ENCODE measurements at places on chromosomes 13 and 19. TPM values are rescaled to one million over a fixed set of nuclear protein-coding genes. Genes with fewer than 3 reads are reported as not detected.

DNA sequence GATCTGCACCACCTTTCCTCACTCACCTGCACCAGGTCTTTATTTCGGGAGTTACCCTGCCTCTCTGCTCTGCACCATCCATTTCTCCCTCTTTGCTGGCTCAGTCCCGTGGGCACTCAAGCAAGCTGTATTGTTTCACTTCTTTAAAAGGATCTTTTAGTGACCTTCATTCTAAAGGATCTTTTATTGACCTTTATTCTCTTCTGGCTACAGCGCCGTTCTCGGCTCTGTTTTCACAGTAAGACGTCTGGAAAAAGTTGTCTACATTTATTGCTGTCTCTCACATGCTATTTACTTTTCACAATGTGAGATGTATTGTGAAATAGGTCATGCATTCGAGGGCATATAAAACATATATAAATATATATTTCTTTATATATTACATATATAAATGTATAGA, 35.6 kb upstream of the ARGLU1 start:
- H3K4me3 ChIP-seq, result no peak overlapping the region
- H3K27ac ChIP-seq, result no peak overlapping the region
- H3K4me1 ChIP-seq, result peaks cover 13% of the 10 kb centered on the region

DNA sequence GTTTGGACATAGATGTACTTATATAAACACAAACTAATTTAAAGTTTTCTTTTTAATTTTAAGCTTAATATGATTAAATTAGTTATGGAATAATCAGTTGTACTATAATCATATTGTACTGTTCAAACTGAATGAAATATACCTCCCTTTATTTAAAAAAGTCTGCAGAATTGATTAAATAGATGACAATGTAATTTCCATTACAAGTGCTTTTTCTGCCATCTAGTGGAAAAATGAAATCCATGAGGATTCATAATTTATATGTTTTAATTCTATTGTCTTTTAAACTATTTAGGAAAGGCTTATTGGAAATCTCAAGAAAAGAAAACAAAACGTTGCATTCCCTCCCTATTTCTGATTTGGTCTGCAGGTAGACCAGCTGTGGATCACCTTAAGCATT, 30.9 kb downstream of the MZT1 start:
- no peaks in the 10 kb centered on the region for H3K4me1 ChIP-seq
- no peak for DNase-seq
- H3K4me3 ChIP-seq, result no peak overlapping the region
- no peaks in the 10 kb centered on the region for H3K36me3 ChIP-seq
- H3K27me3 ChIP-seq, result peaks cover 8% of the 10 kb centered on the region

DNA sequence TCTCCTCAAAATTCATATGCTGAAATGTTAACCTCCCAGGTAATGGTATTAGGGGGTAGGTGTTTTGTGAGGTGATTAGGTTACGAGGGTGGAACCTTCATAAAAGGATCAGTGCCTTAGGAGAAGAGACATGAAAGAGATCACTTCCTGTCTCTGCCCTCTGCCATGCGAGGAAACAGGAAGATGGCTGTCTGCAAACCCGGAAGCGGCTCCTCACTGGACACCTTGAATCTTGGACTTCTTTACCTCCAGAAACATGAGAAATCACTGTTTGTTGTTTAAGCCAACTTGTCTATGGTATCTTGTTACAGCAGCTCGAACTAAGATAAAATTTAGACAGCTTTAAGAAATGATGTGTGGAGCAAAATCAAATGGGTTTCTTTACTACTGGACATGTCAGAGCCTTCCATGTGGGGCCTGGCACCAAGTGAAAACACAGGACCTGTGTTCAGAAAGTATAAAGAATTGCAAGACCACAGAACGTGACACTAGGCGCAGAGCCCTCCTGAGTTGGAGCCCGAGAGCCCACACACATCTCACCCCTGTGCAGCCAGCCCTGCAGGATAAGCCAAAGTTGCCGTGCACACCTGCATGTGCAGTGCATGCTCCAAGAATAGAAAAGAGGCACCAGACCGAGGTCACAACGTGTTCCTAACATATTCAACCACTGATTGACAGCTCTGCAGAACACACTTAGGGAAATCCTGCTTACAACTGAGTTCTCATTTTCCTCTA, 112.5 kb upstream of the UQCRFS1 start:
- no peaks in the 10 kb centered on the region for H3K4me1 ChIP-seq
- DNase-seq, result no peak
- H3K4me3 ChIP-seq, result no peak overlapping the region

DNA sequence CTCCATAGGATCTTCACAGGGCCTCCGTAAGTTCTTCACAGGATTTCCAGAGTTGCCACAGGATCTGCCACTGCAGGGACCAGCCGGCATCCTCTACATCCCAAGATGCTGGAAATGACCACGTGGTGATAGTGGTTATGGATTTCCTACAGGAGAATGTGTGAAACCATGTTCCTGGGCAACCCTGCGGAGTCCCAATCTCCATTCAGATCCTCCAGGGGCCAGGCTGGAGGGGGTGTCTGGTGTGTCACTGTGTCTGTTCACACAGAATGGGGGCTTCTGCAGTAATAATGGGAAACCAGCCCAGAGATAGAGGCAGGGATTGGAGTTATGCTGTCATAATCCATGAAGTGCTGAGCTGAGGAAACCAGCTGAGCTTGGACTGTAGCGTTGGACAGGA, 8.6 kb downstream of the LILRA6 start:
- no peak overlapping the region for H3K27ac ChIP-seq
- H3K4me1 ChIP-seq, result peaks cover 3% of the 10 kb centered on the region

DNA sequence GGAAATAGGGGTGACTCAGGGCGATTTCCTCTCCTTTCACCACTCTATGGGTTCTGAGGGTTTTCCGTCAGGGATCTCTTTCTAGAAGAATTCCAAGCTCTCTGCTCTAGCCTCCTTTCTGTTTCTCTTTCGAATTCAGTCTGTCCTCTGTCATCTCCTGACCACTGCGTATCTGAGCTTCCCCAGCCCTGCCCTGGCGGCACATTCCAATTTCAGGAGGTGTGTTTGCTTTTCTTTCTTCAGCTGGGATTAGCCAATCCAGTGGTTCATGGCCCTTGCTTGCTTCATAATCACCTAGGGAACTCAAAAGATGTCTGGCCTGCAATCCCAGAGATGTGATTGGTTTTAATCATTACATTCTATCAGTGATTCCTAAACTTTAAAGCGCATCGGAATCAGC, 9.4 kb downstream of the IFNL2 start:
- no peaks in the 10 kb centered on the region for H3K36me3 ChIP-seq
- peaks cover 10% of the 10 kb centered on the region for H3K27me3 ChIP-seq
- H3K4me1 ChIP-seq, result no peaks in the 10 kb centered on the region
- no peak for DNase-seq

DNA sequence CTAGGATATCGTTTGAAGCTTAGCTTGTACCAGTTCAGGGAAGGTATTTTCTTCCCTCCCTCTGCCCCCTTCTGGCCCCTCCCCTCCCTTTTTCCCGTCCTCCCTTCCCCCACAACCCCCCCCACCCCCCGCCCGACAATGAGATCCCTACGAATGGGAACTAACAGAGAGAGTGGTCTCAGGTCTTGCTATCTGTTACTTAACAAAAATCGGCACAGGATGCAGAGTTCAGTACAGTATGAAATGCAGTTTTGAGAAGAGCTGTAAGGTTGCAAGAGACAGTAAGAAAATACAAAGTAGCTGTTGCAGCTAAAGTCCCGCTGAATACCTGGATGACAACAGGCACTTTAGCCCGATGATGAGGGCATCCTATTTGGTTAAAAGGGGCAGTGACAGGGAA, 3.1 kb upstream of the DACH1 start:
- no peaks in the 10 kb centered on the region for H3K36me3 ChIP-seq
- DNase-seq, result no peak
- peaks cover 13% of the 10 kb centered on the region for H3K4me1 ChIP-seq
- no peak overlapping the region for H3K4me3 ChIP-seq
- peaks cover 42% of the 10 kb centered on the region for H3K27me3 ChIP-seq

DNA sequence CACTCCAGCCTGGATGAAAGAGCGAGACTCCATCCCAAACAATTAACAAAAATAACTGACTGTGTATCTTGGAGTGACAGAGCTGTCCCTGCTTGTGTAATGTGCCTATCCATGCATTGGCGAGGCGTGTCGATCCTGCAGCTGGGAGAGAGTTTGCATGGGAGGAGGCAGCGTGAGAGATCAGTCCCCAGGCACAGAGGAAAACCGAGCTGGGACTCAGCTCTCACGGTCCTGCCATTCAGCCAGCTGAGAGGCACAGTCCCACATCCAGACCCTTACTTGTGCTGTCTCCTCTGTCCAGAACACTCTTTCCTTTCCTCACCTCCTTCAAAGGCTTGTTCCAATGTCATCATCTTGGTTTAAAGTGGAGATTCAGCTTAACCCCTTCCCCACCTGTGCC, 11.9 kb upstream of the SULT2B1 start:
- no peaks in the 10 kb centered on the region for H3K27me3 ChIP-seq
- H3K4me3 ChIP-seq, result no peak overlapping the region
- DNase-seq, result no peak
- H3K4me1 ChIP-seq, result peaks cover 1% of the 10 kb centered on the region
- H3K27ac ChIP-seq, result no peak overlapping the region

DNA sequence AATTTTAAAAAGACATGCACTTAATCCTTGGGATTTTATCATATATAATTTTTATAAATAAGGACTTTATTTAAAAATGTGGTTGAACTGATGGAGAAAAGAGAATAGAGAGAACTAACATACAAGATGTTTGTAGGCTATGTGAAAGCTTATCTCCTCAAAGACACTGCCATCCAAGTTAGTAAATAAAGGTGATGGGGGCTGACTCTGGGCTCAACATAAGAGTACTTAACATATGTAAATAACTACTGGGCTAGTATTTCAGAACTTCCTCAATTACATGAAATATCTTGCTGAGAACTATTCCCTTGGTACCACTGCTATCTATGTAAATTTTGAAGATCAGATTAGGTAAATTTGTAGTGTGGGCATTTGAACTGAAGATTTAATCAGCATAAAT, 1017.3 kb upstream of the PCDH20 start:
- DNase-seq, result no peak
- H3K27ac ChIP-seq, result no peak overlapping the region
- H3K27me3 ChIP-seq, result no peaks in the 10 kb centered on the region
- no peak overlapping the region for H3K4me3 ChIP-seq
- H3K4me1 ChIP-seq, result no peaks in the 10 kb centered on the region

DNA sequence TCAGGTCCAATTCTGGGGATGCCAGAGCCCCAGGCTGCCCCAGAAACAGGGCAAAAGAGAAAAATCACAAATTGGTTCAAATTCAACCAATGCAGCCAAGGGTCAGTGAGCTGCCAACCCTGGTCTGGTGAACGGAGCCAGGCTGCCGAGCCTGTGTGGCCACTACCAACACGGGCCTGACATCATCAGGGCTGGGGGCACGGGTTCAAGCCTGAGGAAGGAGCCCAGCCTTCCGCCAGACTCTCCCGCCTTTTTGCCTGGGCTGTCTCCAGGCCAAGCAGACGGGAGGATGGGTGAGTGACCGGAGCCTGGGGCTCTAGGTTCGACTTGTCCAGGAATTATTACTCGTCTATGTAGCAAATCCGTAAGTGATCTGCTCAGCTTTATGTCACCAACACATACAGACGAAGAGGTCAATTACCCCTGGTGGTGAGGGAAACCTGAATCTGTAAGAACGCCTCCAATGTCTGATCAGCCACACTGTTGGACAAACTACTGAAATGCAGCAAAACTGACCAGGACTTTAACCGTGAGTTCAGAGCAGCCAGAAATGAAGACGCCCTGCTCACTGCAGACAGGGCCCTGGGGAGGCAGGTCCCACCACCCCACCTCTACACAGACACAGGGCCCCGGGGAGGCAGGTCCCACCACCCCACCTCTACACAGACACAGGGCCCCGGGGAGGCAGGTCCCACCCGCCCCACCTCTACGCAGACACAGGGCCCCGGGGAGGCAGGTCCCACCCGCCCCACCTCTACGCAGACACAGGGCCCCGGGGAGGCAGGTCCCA, 31.8 kb downstream of the RAB20 start:
- no peak overlapping the region for H3K4me3 ChIP-seq
- no peaks in the 10 kb centered on the region for H3K36me3 ChIP-seq
- no peak overlapping the region for H3K27ac ChIP-seq
- peaks cover 19% of the 10 kb centered on the region for H3K4me1 ChIP-seq
- no peak for DNase-seq
- no peaks in the 10 kb centered on the region for H3K27me3 ChIP-seq

GRCh38 chr13:27036236-27036981, 135.2 kb downstream of the USP12 start:
- H3K27ac ChIP-seq, result no peak overlapping the region
- no peaks in the 10 kb centered on the region for H3K36me3 ChIP-seq
- DNase-seq, result no peak
- peaks cover 22% of the 10 kb centered on the region for H3K27me3 ChIP-seq
- no peak overlapping the region for H3K4me3 ChIP-seq

DNA sequence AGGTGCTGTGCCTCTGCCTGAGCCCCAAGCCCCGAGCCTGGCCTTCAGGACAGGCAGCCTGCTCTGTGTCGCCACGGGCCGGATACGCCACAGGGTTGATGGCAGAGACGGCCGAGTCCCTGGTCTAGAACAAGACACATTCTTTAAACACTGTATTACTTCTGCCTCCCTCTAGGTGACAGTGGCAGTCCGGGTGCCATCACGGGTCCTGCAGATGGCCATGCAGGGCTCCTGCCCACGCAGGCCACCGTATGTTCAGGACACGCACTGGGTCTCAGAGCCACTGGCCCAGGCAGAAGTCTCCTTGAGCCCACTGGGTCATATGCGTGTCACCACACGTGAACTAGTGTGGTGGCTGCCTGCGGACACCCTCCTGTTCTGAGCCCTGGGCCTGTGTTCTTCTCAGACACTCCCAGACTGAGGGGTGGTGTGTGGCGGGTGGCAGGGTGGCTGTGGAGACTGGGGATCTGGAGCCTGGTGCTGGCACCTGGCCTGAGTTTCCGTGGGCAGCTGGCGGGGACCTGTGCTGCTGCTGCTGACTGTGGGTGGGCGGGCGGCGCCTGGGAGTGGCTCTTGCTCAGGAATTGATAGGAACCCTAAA, 4.4 kb downstream of the PLEKHJ1 start:
- no peak overlapping the region for H3K4me3 ChIP-seq
- H3K36me3 ChIP-seq, result peaks cover 13% of the 10 kb centered on the region
- peaks cover 23% of the 10 kb centered on the region for H3K4me1 ChIP-seq
- no peaks in the 10 kb centered on the region for H3K27me3 ChIP-seq
- H3K27ac ChIP-seq, result peak overlapping the region; percentile 56
- DNase-seq, result no peak

Gene KLF1
- total RNA-seq, result 0.21 TPM

Gene SPC24
- 94.7 TPM for total RNA-seq

Gene HCST
- 11.7 TPM for total RNA-seq

DNA sequence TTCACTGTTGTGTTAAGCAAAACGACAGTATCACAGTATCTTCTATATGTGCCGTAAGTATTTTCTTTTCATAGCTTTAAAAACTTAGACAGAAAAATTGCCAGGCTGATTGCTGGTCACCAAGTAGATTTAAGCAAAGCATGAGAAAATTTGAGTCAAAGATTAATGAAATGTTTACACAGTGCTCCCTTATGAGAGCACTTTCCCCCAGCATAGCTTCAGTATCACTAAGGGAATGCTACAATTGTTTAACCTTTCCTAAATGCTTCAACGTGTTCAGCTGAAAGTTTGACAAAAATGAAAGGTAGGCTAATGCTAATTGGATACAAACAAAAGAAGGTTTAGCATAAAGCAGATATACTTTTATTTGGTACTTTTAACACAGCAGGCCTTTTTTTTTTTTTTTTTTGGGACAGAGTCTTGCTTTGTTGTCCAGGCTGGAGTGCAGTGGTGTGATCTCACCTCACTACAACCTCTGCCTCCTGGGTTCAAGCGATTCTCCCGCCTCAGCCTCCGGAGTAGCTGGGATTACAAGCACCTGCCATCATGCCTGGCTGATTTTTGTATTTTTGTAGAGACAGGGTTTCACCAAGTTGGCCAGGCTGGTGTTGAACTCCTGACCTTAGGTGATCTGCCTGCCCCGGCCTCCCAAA, 23.4 kb downstream of the PCCA start:
- peaks cover 9% of the 10 kb centered on the region for H3K4me1 ChIP-seq
- H3K27ac ChIP-seq, result no peak overlapping the region
- H3K36me3 ChIP-seq, result peaks cover 8% of the 10 kb centered on the region
- no peaks in the 10 kb centered on the region for H3K27me3 ChIP-seq
- H3K4me3 ChIP-seq, result no peak overlapping the region
- DNase-seq, result no peak

Gene LILRB2
- not detected for total RNA-seq

Measured in activated naive CD4-positive, alpha-beta T cell treated with anti-CD3 and anti-CD28 coated beads for 36 hours (primary cell).